Caco-2 (cell line): ENCODE measurements at places on chromosomes 11 and 22.

DNA sequence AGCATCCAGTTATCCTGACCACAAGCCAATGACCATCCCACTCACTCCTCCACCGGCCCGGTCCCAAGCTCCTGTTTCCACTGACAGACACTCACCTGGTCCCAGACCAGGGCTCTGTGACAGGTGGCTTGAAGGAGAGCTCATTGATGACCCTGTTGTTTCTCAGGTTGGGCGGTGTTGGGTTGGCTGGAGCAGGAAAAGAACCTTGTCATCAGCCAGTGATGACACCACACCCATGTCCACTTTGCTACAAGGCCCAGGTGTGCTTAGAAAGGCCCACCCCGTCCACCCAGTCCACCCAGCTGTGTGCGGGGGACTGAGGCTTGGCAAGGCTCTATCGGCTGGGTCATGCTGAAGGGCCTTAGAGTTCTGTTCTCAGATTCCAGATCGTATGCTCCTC, 42.9 kb downstream of the GAB4 start:
- no peak for DNase-seq

DNA sequence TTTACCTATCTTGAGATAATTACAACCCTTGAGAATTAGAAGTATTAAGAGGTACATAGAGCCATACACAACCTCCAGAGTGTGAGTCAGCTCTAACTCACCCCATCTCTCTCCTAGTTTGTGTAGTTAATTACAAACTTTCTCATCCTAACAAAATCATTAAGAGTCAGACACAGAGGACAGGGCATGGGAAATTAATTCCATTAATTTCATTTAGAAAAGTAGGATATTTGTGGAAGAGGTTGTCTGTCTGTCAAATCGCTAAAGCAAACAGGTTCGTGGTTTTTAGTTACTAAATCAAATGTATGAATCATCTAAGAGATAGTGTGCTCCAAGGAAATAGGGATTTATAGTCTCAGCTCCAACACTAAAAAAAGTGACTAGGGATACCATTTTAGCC, 1261.4 kb upstream of the TENM4 start:
- no peak for DNase-seq

DNA sequence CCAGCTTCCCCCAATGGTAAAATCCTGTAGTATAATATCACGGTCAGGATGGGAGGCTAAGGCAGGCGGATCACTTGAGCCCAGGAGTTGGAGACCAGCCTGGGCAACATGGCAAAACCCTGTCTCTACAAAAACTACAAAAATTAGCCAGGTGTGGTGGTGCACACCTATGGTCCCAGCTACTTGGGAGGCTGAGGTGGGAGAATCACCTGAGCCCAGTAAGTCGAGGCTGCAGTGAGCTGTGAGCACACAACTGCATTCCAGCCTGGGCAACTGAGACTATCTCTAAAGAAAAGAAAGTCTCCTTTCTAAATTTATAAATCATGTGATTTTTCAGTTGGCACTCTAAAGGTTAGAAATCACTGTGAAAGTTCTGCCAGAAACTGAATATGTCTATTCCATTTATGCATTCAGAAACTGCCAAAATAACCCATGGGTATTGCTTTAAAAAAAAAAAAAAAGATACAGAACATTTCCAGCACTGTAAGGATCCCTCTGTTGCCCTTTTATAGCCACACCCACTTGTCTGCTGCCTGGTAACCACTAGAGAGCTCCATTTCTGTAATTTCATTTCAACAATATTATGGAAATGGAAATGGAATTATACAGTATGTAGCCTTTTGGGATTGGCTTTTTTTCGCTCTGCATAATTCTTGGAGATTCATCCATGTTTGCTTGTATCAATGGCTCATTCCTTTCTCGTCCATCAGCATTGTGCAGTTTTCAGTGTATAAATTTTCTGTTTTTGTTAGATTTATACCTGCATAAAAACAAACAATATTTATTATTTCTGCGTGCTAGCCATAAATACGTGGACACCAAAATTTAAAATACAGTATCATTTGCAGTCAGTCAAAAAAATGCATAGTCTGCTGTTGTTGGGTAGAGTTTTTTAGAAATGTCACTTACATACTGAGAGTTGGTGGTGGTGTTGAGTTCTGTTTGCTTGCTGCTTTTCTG, 9.4 kb downstream of the CDC45 start:
- no peak for DNase-seq

DNA sequence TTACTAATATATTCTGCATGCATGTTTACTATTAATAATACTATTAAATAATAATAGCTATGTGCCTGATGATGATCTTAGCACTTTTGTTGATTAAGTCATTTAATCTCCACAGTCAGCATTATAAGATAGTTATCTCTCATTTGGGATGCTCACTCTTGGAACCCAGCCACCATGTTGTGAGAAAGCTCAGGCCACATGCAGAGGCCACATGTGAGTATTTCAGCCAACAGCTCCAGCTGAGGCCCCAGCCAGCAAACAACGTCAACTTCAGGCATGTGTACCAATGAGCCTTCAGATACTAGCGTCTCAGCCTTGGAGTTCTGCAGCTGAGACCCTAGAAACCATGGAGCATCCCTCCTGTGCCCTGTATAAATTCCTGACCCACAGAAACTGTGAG, 798.1 kb upstream of the LRRC4C start:
- no peak for DNase-seq

DNA sequence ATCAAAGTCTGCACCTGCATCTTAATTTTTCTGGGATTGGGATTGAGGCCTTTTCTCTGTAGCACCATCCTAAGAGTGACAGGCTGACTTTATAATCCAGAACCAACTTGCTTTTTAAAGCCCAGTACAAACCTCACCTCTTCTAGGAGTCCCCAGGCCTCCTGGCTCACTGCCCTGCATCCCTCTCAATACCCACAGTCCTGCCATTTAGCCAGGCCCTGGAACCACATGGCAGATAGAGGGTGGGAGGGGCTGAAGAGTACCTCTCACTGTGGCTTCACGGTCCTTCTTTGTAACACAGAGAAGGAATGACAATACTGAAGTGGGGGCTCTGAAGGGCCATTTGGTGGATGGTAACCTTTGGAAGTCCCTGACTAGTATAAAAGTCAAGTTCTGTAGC, 63.5 kb upstream of the PHOX2A start:
- no peak for DNase-seq

DNA sequence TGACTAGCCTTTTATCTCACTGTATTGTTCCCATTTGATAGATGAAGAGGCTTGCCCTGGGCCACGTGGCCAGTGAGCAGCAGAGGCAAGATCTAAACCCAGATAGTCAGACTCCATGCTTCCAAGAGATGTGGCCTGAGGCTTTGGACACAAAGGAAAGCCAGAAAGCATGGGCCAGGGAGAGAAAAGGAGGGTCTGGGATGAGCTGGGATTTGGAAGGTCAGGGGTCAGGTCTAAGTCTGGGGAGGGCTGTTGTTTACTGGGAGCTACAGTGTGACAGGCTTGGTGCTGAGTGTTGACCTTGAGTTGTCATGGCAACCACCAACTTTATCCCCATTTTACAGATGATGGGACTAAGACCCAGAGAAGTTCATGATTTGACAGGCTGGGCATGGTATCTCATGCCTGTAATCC, 2.1 kb downstream of the SLC35E4 start:
- DNase-seq, result no peak

GRCh38 chr11:11374358-11375148, 21.5 kb upstream of the CSNK2A3 start:
- DNase-seq, result no peak

DNA sequence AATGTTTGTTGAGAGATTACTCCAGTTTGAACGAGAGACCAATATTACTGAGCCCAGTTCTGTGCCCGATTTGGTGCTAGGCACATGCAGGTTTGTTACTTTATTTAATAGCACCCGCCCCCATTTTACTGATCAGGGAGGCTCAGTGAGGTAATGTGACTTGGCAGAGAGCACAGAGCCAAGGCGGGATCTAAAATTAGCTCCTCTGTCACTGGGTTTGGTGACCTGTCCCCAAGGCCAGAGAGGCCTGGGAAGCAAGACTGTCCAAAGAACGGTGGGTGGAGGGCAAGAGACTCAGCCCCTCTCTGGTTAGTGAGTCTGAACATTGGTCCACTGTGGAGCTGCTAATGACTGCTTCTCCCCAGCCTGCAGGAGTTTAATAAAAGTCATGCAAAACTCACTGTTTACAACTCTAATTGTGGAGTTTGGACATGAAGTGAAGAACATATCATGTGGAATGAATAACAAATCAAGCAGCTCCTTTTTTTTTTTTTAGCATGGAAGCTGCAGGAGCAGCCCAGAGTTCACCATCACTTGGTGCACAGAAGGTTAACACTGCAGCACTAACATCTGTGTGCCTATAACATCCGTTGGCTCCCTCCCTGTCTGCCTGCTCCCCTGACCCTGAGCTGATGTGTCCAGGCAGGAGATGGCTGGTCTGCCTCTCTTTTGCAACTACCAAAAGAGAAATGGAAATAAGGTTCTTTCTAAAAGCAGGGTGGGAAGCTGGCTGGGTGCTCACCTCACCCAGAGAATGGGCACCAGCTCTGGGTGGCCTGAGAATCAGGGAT, 39.0 kb downstream of the CSNK2A3 start:
- DNase-seq, result no peak

DNA sequence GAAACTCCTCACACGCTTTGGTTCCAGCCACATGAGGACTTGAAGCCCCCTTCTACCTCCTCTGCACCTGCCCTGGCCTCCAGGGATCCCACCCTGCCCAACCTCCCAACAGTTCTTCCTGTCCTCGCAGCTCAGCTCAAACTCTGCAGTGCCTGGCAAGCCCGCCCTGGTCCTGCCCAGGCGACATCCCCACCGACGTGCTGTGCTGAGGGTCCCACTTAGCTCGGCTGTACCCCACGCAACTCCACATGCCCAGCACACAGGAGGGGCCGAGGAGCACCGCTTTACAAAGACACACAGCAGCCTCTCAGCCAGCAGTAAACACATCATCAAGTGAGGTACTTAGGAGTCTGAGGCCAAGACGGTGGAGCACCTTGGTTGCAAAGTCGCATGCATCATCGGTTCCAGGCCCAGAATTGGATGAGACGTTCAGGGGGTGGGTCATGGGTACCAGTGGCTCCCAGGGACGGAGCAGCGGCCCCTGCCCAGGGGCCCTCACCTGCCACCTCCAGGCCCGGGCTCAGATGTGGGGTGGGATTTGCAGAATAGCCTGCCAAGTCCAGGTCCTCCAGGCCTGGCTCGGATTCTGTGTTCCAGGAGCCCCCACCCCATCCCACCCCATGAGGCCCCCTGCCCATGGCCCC, 72.6 kb downstream of the CELSR1 start:
- DNase-seq, result no peak

GRCh38 chr11:3370311-3370870, 8.6 kb downstream of the ZNF195 start:
- DNase-seq, result no peak

DNA sequence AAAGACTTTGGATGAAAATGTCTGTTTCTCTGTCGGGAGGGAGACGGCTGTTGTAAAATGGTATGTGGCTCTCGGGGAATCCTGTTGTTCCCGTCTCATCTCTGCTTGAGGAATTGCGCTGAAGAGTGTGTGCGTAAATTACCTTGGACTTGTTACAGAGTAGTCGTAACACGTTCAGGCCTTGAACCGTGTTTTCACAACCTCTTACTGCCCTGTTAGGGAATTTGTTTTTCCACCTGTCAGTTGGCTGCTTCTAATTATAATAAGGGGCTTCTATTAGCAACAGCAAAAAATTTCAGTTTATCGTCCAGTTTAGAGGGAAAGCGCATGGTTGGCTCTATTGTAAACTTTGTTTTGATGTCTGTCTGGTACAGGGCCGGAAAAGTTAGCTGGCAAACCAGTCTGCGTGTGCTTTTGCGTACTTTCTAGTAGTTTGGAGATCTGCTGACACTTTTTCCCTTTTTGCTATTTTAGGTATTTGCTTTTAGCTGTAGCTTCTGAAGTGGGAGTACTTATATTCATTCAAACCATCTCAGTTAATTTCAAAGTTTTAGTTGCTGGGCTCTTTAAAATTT, 1.5 kb downstream of the HIPK3 start:
- no peak for DNase-seq

DNA sequence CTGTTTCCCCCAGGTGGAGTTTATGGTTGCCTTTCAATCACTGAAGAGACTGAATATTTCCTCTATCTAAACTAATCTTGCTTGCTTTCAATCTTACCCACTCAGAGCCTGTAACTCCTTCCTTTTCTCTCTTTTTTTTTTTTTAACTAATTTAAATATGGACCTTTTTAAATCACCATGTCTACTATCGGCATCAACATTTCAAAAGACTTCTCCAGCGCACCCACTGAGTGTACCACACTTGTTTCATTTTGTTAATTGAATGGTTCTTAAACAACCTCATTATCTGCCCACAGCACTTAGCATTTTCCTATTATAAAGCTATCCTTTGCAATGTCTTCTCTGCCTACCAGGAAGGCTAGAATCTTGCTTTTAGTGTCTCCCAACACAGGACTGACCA, 1212.5 kb downstream of the LRRC4C start:
- no peak for DNase-seq

DNA sequence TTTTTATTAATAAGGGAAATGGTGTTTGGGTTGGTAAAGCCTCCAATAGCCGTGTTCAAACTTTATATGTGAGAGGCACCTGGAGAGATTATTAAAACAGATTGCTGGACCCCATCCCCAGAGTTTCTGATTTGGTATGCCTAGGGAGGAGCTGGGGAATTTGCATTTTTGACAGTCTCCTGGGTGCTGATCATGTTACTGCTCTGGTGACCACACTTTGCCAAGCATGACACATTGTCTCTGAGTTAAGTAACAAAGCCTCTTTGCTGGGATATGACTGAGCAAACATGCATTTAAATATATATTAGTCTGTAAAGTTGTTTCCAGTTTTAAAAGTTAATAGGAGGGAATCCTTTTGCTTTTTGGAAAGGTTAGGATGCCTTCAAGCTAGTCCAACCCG, 140.4 kb downstream of the NAV2 start:
- no peak for DNase-seq

- DNase-seq, result no peak
These were observed 31.3 kb upstream of the MMP13 start for GRCh38 chr11:102986815-102987214.

GRCh38 chr11:96332126-96332771, 10.7 kb downstream of the MAML2 start:
- no peak for DNase-seq

GRCh38 chr22:37273126-37273845, 9.0 kb upstream of the CYTH4 start:
- no peak for DNase-seq

DNA sequence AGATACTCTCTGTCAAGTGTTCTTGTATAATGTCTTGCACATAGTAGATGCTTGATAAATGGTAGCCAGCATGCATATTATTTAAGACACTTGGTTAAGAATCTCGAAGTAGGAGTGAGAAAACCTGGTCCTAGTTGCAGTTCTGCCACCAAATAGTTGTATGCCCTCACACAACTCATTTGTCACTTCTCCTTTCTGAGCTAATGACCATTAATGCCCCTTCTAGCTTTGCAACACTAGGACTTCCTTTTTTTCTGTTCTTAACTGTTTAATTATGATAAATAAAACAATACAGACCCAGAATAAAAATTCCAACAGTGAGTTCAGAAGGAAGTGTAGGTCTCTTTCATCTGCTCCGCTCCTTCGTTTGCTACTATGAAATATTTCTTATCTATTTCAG, 453.6 kb downstream of the TMEM135 start:
- no peak for DNase-seq

GRCh38 chr11:79052544-79052943, 388.3 kb downstream of the TENM4 start:
- DNase-seq, result no peak

- DNase-seq, result no peak
These were observed 15.3 kb downstream of the LINC01488 start for GRCh38 chr11:69496631-69497220.

GRCh38 chr11:20243974-20244373, 83.7 kb upstream of the DBX1 start:
- no peak for DNase-seq

- no peak for DNase-seq
These were observed 147.1 kb upstream of the ARHGAP20 start for GRCh38 chr11:110859240-110859840.
